ENCODE measurements at places on chromosomes 6 and 20.

DNA sequence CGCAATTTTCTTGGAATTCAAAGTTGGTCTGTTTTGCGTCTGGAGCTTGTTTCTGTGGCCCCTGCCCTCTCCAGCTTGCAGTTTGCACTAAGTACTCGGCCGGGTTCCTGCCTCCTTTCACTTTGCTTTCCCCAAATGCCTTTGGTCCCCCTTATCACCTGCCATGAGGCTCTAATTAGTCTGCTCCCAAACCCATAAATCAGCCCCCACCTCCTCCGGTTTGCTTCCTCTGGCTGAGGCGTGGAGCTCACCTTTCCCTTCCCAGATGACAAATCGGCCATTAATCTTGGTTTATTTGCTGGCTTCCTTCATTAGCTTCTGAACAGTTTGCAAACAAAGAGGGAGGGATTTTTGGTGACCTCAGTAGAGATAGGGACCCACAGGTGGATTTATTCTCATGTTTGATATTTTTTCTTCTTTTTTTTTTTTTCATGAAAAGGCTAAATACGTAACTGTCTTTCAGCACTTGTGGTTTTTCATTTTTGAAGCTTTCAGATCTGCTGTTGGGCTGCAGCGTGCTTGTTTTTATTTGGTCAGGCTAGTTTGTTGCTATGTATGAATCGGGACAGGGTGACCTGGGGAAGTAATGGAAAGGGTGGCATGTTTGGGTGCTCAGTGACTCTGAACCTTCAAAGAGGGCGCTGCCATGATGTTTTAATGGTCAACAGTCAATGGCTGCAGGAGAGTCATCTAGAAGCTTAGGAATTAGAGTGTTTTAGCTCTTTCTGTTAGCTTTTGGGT, 121.7 kb upstream of the JAG1 start:
- no peak for DNase-seq

DNA sequence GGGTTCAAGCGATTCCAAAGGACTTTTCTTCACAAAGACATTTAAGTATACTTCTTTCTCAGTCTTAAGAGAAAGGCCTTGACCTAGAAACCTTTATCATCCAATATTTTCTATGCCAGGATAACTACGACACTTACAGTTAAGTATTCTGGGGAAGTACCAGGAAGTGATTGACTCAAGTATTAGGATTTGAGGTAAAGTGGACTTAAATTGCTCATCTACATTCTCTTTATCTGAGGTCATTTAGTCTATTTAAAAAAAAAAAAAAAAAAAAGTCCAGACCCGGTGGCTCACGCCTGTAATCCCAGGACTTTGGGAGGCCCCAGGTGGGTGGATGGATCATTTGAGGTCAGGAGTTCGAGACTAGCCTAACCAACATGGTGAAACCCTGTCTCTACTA, 114.7 kb downstream of the ZFAND3 start:
- no peak for DNase-seq

GRCh38 chr6:113315165-113315564, 542.0 kb upstream of the MARCKS start:
- no peak for DNase-seq

DNA sequence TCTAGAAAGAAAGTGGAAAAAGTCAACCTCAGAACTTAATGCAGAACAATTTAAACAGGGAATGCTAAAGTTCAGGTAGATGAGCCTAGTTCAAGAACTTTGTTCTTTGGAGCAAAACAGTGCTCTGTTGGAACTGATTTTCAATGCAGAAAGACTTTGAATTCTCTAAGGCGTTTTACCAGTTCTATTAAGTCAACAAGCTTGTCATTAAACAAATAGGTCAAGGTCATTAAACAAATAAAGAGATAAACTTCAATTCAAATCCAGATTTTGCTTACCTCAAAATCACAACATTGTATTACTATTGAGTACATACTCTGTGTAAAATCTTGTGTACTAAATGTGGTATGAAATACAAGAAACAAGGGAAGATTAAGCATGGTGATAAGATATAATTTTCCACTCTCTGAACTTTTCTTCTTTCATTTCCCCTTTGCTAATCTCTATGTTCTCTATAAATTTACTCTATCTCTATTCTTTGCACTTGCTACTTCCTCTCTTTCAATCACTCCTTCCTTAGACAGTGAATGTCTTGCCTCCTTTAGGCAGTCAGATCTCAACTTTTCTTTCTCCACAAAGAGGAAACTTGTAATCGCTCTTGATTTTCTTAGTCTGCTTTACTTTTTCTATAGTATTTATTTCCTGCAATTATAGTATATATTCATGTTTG, 160.8 kb upstream of the KHDRBS2 start:
- peak; percentile 16 for DNase-seq

DNA sequence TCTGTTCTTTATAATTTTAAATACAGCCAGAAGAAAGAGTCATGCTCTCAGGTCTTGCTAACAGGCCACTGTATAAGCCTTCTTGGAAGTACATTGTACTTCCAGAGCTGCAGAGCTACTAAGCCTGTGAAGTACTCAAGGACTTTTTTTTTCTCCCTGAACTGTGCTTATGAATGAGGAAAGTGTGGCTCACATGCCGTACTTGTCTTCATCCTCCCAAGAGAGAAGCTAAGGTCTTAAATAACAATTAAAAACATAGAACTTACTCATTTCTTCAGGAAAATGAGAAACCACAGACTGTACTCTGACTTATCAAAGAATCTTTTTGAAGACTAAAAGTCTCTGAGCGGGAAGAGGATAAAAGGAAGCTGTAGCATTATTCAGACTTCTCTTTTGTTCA, 218.3 kb downstream of the HTR1B start:
- DNase-seq, result no peak

GRCh38 chr6:88843040-88843439, 120.4 kb downstream of the RNGTT start:
- DNase-seq, result no peak

DNA sequence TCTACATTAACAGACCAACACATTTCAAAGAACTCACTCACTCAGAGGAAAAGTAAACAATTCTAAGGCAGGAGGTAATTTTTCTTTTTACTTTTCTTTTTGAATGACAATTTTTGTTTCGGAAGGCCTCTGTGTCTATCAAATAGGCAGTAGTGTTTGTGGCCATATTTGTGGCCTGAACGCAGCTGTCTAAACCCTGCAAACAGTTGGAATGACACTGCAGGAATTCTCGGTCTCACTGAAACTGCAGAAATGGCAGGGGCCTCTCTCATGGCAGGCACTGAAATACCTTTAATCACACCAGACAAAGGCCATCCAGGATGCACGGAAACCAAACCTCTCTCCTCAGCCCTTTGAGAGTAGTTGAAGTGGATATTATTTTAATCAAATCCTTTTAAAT, 30.4 kb downstream of the FYN start:
- no peak for DNase-seq

GRCh38 chr20:36563374-36563773, 10.0 kb upstream of the TGIF2 start:
- no peak for DNase-seq

DNA sequence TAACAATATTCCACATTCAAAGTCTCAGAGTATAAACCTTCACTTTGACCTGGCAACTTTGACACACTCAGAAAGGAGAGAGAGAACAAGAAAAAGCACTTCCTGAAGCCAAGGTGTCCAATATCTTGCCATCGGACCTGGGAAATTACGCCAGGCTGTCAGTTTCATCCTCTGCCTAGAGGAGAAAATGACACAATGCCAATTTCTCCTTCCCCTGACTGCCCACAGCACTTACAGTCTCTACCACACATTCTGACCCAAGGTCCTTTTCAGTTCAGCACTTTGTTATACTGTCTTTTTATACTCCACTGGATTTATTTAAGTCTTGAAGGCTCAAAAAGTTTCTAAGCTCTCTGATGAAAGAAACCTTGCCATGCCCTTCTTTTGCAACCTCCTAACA, 250.4 kb downstream of the GMPR start:
- DNase-seq, result no peak

GRCh38 chr6:22737331-22737730, 168.0 kb downstream of the HDGFL1 start:
- peak; percentile 14 for DNase-seq

DNA sequence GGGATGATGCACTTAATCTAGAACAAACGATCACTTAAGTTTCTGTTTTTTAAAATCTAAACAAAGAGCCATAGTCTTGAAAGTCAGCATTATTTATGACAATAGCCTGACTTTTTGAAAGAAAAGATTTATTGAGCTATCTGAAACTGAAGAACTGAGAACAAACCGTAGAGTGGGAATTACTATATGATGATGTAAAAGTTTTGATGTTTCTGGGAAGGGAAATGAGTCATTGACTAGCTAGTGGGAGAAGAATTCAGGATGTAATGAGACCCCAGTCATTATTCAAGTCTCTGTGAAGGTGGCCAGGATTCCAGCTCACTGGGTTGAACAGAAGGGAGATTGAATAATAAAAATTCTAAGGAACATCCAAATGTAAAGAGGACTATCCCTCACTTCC, 83.4 kb upstream of the FABP7 start:
- DNase-seq, result no peak

GRCh38 chr6:25601800-25602673, 50.0 kb upstream of the SCGN start:
- DNase-seq, result peak; percentile 55

DNA sequence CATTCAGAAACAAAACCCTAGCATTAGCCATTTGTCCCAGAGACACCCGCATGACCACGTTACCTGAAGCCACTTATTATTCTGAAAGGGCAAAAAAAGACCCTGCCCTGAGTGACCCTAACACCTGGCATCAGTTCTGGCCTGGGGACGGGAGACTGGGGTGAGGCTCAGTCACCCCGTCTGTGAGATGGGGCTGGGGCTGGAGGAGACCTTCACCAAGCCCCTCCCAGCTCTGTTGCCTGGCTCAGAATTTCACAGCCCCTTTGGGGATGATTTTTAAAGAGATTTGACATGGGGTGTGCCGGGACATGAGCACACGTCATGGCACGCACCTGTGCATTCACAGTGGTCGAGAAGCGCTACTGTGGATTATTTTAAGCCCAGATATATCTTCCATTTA, 1.4 kb upstream of the BPIFB6 start:
- DNase-seq, result no peak

- DNase-seq, result no peak
These were observed 256.8 kb downstream of the QKI start for GRCh38 chr6:163671355-163671754.

- DNase-seq, result no peak
These were observed 8.9 kb downstream of the DSP start for GRCh38 chr6:7550433-7550801.

- DNase-seq, result no peak
These were observed 533.8 kb upstream of the ID4 start for GRCh38 chr6:19303383-19303782.

- DNase-seq, result no peak
These were observed 79.9 kb upstream of the CD83 start for GRCh38 chr6:14037402-14038277.

GRCh38 chr6:157157258-157157657, 166.1 kb downstream of the TMEM242 start:
- no peak for DNase-seq
